Progenitor cell of endocrine pancreas (in vitro differentiated cells): ENCODE measurements at places on chromosomes 1 and 21.

DNA sequence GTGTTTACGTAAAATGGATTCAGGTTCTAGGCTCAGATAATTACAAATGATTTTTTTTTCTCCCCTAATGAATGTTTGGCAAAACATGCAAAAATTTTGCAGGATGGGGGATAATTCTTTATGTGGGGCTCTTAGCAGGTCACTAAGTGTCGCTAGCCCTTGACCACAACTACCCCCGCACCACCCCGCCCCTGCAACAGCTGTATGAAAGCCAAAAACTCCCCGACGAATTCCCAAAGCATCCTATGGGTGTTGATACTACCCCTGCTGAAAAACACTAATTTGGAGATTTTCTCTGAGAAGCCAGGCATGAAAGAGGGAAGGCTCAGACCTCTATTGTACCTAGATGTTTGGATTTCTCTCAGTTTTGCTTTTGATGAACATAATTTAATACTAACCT lies 243.0 kb downstream of the TRABD2B start:
- DNase-seq = no peak

- DNase-seq = no peak
Observed at GRCh38 chr1:7478142-7478790, 292.8 kb upstream of the VAMP3 start.

GRCh38 chr1:45929257-45929687 lies 125.9 kb downstream of the MAST2 start:
- no peak for DNase-seq

DNA sequence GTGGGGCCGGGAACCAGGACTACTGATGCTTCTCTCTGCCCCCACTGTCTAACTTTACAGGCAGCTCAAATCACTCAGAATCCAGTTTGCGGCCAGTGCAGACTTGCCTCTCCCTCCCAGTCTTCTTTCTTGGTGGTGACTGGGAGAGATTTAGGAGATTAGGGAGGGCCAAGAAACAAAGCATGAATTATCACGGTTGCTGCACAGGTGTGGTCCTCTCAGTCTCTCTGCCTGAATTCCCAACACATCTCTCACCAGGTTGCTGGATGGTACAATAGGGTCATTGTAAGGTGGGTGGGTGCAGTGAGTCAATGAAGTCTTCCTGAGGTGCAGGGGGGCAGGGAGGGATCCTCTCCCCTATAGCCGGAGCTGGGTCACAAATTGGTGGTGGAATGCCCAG lies 12.6 kb downstream of the S100A11 start:
- no peak for DNase-seq

DNA sequence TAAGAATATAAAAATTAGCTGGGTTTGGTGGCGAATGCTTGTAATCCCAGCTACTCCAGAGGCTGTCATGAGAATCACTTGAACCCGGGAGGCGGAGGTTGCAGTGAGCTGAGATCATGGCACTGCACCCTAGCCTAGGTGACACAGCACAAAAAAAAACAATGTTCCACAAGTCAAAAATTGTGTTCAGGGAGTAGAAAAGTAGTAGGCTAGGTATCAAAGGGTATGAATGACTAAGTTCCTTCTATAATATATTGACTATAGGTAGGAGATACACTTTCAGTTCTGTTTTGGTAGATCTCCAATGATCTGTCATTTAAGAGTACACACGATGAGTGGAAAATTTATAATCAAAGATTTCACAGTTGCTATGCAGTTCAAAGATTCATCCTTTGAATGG lies 16.7 kb downstream of the USP48 start:
- no peak for DNase-seq

DNA sequence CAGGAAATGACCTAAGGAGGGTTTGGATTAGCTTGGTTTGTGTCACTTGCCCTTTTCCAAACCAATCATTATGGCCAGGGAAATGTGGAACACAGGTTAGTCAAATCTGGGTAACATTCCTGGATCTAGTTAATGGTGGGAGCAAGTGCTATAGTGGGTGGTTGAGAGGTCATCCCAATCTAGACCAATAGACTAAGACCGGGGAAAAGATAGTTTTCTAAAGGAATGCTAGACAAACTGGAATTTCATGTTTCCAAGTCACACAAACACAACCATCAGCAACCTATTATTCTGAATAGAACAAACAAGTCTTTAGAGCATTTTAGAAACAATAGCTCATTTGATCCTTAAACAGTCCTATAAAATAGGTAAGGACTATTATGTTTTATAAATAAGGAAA lies 4.3 kb upstream of the MAN1A2 start:
- DNase-seq = no peak

DNA sequence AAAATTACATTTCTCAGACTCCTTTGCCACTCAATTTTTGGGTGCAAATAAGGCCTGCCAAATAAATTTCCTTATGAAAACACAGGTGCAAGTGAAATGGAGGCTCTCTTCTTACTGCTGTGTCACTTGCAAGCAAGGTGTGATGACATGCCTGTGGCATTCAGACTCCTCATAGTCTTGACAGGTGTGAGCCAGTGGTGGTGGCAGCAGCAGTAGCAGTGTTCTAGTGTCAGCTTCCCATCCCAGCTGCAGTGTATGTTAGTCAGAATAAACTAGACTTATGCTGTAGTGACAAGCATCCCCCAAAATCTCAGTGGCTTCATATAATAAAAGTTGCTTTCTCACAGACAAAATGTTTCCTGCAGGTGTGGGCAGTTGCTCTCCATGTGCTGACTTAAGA lies 3.8 kb upstream of the EEIG2 start:
- no peak for DNase-seq

GRCh38 chr1:21955501-21956281 lies 18.6 kb upstream of the HSPG2 start:
- no peak for DNase-seq

GRCh38 chr1:221644663-221645258 lies 97.1 kb downstream of the DUSP10 start:
- DNase-seq = no peak

GRCh38 chr1:16205334-16205671 lies 7.1 kb downstream of the ARHGEF19 start:
- no peak for DNase-seq

GRCh38 chr1:1202831-1203560 lies 3.4 kb downstream of the TNFRSF18 start:
- DNase-seq = no peak

DNA sequence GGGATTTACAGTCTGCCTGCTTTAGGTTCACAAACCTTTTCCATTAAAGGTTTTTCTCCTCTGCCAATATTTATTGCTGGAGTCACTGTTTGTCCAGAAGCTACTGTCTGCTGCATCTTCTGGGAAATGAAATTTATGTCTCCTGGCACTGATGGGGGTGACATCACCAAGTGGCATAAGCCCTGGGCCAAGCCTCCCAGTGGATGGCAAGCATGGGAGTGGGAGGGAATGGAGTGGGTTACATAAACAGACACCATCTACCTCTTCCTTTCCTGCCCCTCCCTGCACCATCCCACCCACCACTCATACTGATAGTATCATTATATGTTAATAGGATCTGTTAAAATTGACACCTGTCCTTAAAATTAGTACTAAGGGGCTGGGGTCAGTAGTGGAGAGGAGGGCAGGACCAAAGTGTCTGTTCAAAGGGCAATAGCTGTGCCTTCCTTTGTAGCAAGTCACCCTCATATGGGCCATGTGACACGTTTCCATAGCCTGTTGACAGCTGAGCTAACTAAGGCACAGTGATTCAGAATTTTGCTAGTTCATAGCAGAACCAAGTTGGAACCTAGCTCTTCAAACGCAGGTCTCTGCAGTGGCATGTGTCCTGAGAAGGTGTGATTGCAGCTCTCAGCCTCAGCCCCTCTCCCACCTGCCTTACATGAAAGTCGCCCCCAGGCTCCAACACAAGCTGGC lies 71.0 kb downstream of the MAB21L3 start:
- DNase-seq = no peak

GRCh38 chr1:165890684-165891083 lies 63.3 kb downstream of the UCK2 start:
- no peak for DNase-seq

DNA sequence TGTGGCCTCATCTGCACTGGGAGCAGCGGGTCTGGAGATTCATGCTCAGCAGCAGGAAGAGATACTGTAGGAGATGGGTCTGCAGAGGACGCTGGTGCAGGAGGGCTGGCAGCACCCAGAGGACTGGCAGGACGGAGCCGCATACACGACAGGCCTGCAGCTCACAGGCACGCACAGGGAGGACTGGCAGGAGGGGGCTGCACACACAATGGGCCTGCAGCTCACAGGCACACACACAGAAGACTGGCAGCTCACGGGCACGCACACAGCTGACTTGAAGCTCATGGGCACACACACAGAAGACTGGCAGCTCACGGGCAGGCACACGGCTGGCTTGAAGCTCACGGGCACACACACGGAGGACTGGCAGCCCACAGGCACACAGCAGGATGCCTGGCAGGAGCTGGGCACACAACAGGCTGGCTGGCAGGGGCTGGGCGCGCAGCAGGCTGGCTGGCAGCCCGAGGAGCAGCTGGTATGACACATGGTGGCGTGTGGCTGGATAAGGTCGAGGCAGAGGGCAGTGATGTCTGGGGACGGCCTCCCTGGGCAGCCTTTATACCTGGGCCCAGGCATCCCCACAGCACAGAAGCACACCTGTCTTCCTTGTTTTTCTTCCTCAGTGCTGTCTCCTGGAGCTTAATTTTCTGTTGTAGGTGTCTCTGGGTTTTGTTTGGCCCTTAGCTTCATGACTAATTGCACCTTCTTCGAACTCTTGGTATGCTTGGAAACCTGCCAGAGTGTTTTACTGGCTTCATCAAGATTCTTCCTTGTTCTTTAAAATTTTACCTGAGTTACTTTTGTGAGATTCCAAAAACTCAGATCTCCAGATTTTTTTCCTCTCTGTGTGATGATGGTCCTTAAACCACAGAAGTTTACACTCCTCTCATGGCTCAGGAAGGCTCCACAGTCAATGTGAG lies at the start of gene KRTAP12-2:
Gene KRTAP12-2, minus strand, starts transcription at position 527 of the 920 bp plus-strand sequence. Its CDS starts 41 bp downstream, at position 486.
- DNase-seq = no peak

DNA sequence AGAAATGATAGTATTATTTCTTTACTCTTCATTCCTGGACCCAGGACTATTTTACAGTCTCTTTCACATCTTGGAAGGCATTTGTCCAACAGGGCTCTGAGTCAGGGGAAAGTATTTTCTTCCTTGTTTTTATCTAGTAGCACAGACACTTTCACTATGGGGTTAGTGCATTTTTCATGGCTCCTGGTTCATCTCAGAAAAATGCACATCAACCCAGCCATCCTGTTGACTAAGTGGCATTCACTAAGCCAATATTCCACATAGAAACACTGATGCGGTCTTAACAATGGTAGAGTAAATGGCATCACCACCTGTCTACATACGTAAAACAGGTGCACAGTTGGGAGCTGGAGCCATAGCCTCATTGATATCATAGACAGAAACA lies 87.4 kb upstream of the C1orf21 start:
- no peak for DNase-seq

DNA sequence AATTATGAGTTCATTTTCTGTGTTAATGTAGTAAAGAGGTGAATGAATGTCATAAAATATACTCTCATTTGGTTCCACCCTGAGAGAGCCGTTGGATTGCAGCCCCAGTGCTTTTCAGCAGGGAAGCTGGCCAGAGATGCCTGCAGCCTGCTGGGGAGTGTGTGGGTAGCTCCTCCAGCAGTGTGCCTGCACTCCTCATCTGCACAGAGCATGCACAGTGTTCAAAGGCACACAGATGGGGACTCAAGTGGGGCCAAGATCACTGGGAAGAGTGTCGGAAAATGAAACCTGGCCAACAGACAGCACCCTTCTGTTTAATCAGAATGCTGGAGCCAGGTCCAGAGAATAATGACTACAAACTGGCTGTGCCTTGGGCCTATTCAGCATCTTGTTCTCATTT lies 206.8 kb downstream of the ST6GALNAC3 start:
- no peak for DNase-seq

DNA sequence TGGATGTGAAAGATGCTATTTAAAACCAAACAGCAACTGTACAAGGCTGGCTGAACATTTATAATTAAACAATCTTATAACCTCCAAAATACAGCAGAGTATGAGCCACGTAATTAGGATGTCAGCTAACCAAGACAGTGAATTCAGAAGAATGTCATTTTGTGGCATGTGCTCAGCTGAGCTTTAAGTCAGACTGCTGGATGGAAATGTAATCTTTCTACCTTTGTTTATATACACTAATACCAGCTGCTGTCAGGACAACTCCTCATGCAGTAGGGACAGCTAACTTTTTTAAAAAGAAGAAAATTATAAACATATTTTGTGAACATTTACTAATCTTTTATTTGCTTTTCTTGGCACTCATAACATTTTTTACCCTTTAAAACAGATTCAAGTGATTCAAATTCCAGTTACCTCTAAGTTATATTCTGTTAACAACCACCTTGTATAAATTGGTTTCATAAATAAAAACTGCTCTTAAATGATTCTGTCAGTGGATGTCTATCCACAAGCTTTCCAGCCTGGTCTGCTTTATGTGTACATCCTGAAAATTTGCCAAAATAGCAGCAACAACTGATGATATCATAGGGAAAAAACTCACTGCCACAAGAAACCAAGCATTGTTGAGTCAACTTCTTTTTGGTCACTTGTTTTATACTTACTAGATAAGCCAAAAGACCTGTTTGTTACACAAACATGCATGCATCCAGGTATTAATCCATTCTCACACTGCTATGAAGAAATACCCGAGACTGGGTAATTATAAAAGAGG lies 36.1 kb downstream of the DPH5 start:
- no peak for DNase-seq

GRCh38 chr1:74689621-74690363 lies 16.2 kb upstream of the ERICH3 start:
- peak; percentile 28 for DNase-seq

DNA sequence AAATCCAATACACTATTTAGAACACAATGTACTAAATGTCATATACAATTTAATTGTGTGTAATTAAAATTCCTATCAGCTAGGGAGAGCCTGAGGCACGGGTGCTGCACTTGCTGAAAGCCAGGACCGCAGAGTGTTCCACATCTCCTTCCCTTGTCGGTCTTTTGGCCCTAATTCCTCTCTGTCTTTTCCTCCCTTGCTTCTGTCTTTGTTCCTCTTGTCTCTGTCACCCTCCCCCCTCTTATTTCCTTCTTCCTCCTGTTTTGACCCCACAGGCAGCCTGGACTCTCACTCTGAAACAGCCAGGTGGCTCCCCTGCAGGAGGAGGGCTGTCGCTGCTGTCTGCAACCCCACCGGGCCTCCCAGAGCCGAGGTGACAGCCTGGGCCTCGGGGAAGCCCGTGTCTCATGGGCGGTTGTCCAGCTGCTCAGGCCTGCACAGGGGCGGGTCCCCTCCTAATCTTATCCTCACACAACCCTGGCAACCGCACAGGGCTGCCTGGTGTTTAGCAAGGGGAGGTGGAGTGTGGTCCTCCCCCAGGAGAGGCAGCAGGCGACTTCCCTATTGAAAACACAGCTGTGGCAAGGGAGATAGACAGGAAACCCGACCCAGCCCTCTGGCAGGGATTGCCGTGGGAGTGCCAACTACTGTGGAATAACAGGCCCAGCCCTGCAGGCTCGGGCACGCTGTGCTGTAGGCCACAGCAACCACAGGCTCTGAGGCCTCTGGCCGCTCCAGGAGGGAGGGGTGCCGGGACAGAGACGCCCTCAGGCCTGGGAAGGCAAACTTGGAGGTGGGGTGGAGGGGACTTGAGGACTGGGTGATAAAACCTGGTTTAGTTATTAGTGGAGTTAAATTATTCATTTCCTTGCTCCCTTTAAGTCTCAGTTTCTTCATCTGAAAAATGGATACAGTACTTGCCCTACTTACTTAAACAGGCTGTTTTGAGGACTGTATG lies 68.8 kb upstream of the WDR26 start:
- peak; percentile 42 for DNase-seq
